HepG2 (cell line): ENCODE measurements at places on chromosomes 3 and 15. TPM values are rescaled to one million over a fixed set of nuclear protein-coding genes. Genes with fewer than 3 reads are reported as not detected.

Gene LRRIQ4
- polyA plus RNA-seq = not detected in 2 replicates

Gene LYZL4
- polyA plus RNA-seq = not detected in 2 replicates

Gene RBP2
- polyA plus RNA-seq = 0.17 TPM in 1 of 2 replicates, not detected in the other

Gene PLA2G4D
- 0.21 and 0.29 TPM in 2 replicates for polyA plus RNA-seq

Gene PXK
- 15.2 and 18.6 TPM in 2 replicates for polyA plus RNA-seq

Gene ZBTB47
- 1.5 and 2.4 TPM in 2 replicates for polyA plus RNA-seq

Gene LMAN1L
- not detected in 2 replicates for polyA plus RNA-seq

Gene FOXB1
- polyA plus RNA-seq = not detected in 2 replicates

Gene CCR3
- polyA plus RNA-seq = not detected in 2 replicates

Gene HESX1
- 0.57 and 0.94 TPM in 2 replicates for polyA plus RNA-seq

Gene PRICKLE2
- 0.01 TPM in 2 replicates for polyA plus RNA-seq

Gene EFCC1
- 0.03 TPM in 1 of 2 replicates, not detected in the other for polyA plus RNA-seq

Gene CACNA2D2
- not detected in 2 replicates for polyA plus RNA-seq

Gene PLA2G4E
- polyA plus RNA-seq = 0.01 TPM in 1 of 2 replicates, not detected in the other

Gene MRAS
- 8.8 and 8.9 TPM in 2 replicates for polyA plus RNA-seq

Gene GRM7
- not detected in 2 replicates for polyA plus RNA-seq

Gene PPP2R3A
- 0.08 and 0.12 TPM in 2 replicates for polyA plus RNA-seq

Gene FILIP1L
- polyA plus RNA-seq = 166 and 187 TPM in 2 replicates

Gene FBN1
- polyA plus RNA-seq = 0.81 and 1.5 TPM in 2 replicates

Gene CP
- 789 and 863 TPM in 2 replicates for polyA plus RNA-seq

Gene CYP19A1
- polyA plus RNA-seq = 23.0 and 23.9 TPM in 2 replicates

Gene CCR9
- not detected in 2 replicates for polyA plus RNA-seq

Gene GRK7
- polyA plus RNA-seq = not detected in 2 replicates

Gene KBTBD13
- not detected in 2 replicates for polyA plus RNA-seq

Gene RYK
- 30.8 and 35.0 TPM in 2 replicates for polyA plus RNA-seq

Gene CCDC13
- polyA plus RNA-seq = 0.51 and 0.68 TPM in 2 replicates

Gene FGD5
- 0.17 TPM in 1 of 2 replicates, not detected in the other for polyA plus RNA-seq

Gene CMSS1
- 4.2 and 6.4 TPM in 2 replicates for polyA plus RNA-seq

Gene GPR149
- polyA plus RNA-seq = not detected in 2 replicates

Gene MYRIP
- polyA plus RNA-seq = 0.76 and 0.84 TPM in 2 replicates

Gene ROBO1
- 52.2 and 55.8 TPM in 2 replicates for polyA plus RNA-seq

Gene SSUH2
- polyA plus RNA-seq = 125 and 136 TPM in 2 replicates

Gene ITIH3
- polyA plus RNA-seq = 632 and 1,233 TPM in 2 replicates

Gene ATP13A5
- not detected in 2 replicates for polyA plus RNA-seq

Gene COLQ
- 0.46 and 0.52 TPM in 2 replicates for polyA plus RNA-seq

Gene RYR3
- polyA plus RNA-seq = not detected in 2 replicates

Gene STOML1
- polyA plus RNA-seq = 3.5 TPM in 2 replicates

Gene LRRC2
- polyA plus RNA-seq = 0.51 and 0.58 TPM in 2 replicates

Gene NPAP1
- not detected in 2 replicates for polyA plus RNA-seq

Gene CATSPER2
- polyA plus RNA-seq = 0.28 and 0.78 TPM in 2 replicates

Gene LTK
- 0.01 and 0.05 TPM in 2 replicates for polyA plus RNA-seq

Gene RPUSD3
- 48.7 and 55.5 TPM in 2 replicates for polyA plus RNA-seq

Gene KBTBD12
- polyA plus RNA-seq = not detected in 2 replicates

Gene ERICH6
- 0.03 TPM in 1 of 2 replicates, not detected in the other for polyA plus RNA-seq

Gene RTP1
- polyA plus RNA-seq = not detected in 2 replicates
